ENCODE measurements at places on chromosomes 2 and 18.

GRCh38 chr18:33755931-33756560, 178.0 kb downstream of the ASXL3 start:
- DNase-seq = peak; percentile 33

DNA sequence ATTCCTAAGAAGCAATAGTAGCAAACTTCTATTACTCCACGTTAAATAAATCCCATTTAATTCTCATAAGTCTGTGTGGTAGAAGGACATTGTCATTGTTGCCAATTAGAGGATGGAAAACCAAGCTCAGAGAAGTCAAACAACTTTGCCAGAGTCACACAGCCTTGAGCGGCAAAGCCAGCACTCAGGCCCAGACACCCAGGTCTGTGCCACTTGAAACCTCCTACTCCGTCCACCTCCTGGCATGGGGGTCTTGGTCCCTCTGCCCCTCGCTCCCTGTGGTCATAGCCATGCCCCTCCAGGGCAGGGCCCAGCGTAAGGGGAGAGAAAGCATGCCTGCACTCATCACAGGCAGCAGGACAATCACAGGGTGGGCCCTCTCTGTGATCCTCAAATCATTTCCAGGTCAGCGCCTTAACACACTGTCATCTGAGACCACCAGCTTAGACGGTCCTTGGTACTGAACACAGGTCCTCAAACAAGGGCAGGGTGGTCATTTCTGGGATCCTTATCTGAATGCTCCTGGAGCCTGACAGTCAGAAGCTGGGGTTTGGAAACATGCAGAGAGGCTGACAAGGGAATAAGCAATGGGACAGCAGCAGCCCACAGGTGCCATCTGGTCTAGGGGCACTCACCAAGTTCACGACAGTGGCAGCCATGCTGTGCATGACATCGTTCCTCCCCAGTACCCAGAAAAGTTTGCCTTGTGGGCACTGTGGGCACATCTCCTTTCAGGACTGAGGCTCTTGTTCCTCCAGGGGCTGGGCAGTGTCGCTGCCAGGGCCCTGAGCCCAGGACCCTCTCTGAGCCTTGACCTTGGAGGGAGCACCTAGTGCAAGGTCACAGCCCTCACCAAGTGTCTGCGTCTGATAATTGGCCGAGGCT, 38.2 kb downstream of the FAM178B start:
- DNase-seq = no peak

DNA sequence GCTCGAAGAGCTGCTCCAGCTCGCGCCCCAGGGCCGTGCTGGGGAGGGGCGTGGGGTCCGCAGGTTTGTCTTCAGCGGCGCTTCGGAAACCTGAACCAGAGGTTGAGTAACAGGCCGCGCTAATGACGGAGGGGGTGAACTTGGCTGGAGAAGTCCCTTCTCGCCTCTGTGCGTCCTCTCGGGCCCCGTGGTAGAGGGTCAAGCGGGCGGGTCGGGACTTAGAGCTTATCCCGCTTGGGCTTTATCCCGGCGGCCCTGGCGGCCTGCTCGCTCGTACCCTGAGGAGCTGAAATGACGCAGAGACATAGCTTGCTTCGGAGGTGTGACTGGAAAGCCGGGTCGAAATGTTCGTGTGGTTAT, 479 bp downstream of the RNMT start:
- peak; percentile 61 for DNase-seq

GRCh38 chr2:73232403-73233153, 461 bp downstream of the PRADC1 start:
- no peak for DNase-seq

- no peak for DNase-seq
Observed at GRCh38 chr2:190457256-190457655, 49.1 kb downstream of the MFSD6 start.

GRCh38 chr18:5066380-5066977, 130.6 kb downstream of the AKAIN1 start:
- no peak for DNase-seq

DNA sequence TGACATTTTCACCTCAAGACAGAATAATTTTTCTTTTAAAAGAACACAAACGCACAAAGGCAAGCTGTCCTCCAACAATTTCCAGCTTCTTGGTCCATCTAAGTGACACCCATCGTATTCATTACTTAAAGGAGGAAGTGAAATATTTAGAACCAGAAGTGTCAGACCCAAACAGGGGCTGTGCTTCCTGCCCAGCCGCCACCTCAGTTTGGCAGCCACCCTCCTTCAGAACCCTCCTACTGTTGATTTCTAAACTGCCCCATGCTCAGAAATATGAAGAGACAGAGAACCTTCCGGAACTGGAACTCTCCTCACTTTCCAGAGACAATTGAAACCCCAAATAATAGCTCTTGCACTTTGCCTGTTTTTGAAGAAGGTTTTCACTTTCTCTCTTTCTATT, 734.8 kb upstream of the SALL3 start:
- DNase-seq = no peak

DNA sequence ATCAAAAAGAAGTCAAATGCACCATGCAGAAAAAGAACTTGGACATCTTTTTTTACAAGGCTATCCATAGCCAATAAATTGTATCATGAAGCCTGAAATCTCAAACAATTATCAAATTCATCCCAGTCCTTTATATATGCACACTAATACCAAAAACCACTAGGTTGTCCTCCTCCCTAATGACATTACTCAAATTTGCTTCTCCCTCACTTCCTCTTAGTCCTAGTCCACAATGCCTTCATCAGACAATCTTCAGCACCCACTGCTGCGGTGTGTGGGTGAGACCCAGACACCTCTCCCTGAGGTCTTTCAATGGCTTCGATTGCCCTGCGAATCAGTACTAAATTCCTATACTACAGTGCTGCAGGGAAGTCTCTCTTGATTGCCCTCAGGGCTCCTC, 58.1 kb downstream of the CLASP1 start:
- DNase-seq = no peak

GRCh38 chr2:63378589-63378988, 209.7 kb downstream of the WDPCP start:
- DNase-seq = no peak

GRCh38 chr2:112168422-112169124, 30.4 kb downstream of the FBLN7 start:
- no peak for DNase-seq

DNA sequence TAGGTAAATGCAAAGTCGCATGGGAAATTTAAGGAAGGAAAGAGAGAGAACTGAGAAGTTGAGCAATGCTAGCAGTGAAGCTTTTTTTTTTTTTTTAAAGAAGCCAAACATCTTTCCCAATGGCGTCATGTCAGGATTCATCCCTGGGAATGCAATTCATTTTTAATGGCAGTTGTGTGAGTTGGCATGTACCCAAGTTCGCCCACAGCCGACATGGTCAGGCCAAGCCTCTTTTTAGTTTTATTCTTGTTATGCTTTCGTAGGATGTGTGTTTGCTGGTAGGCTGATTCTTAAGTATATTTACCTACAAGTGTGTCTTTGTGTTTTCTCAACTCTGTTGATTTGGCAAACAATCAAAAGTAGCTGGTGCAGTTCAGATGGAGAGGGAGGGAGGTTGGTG, 127.6 kb upstream of the ITGA6 start:
- DNase-seq = peak; percentile 30

DNA sequence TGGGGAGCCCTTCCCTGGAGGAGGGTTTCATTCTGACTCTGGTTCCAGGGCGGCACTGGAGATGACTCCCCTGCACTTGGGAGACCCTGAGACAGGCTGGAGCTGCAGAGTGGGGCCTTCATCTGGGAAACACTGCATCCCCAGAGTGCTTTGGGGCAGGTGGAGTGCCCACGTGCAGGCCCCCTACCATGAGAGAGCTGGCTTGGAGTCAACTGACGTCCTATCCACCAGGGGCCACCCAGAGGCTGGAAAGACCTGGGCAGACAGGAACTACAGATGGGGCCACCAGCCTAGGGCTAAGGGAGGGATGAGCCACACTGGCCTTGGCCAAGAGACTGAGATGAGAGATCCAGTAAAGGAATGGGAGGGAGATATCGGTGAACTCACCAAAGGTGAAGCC, 153.8 kb downstream of the ASB1 start:
- DNase-seq = no peak

DNA sequence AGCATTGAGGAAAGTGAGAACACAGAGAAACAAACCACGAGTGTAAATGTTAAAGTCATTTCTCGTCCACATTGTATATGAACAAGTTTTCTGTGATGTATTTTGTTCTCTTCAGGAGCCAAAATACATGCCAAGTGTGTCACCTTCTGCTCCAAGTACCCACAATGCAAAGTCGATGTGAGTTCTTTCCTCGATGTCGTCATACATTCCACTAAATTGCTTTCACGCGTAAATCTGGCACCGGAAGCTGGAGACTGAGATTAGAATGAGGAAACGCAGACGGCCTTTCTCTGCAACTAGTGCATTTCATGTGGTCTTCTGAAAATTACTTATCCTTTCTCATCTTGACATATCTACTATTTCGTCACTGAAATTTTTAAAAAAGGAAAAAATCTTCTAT, 118.5 kb upstream of the SALL3 start:
- DNase-seq = no peak

- DNase-seq = no peak
Observed at GRCh38 chr2:164562666-164563065, 58.6 kb downstream of the GRB14 start.

- no peak for DNase-seq
Observed at GRCh38 chr2:131006561-131006960, 86.7 kb downstream of the FAM168B start.

DNA sequence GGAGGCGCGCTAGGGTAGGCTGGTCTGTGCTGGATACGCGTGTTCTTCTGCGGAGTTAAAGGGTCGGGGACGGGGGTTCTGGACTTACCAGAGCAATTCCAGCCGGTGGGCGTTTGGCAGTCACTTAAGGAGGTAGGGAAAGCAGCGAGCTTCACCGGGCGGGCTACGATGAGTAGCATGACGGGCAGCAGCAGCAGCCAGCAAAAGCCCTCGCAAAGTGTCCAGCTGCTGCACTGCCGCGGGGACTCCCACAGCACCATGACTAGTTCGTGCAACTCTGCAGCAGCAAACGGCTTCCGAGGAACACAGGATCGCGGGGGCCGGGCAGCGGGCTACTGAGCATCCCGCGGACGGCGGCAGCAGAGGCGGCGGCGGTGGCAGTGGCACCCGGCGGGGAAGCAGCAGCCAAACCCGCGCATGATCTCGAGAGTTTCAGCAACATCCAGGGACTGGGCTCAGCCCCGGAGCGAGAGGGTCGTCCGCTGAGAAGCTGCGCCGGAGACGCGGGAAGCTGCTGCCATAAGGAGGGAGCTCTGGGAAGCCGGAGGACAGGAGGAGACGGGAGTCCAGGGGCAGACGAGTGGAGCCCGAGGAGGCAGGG, 368 bp downstream of the TMEFF2 start:
- DNase-seq = no peak

DNA sequence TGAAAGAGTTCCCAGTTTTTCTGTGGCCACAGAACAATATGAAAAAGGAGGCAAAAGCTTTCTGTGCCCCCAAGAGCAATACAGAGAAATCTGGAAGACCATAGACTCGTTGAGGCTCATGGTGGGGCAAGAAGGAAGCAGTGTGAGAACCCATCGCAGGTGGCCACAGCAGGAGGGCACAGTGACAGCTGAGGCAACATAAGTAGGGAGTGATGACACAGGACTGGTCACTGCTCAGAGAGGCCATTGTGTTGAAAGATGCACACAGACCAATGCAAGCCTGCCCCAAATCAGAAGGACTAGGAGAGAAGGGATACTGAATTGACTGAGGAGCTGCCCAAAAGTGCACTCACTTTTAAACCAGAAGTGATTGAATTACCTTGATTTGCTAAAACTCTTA, 483.6 kb downstream of the EPHA4 start:
- no peak for DNase-seq

DNA sequence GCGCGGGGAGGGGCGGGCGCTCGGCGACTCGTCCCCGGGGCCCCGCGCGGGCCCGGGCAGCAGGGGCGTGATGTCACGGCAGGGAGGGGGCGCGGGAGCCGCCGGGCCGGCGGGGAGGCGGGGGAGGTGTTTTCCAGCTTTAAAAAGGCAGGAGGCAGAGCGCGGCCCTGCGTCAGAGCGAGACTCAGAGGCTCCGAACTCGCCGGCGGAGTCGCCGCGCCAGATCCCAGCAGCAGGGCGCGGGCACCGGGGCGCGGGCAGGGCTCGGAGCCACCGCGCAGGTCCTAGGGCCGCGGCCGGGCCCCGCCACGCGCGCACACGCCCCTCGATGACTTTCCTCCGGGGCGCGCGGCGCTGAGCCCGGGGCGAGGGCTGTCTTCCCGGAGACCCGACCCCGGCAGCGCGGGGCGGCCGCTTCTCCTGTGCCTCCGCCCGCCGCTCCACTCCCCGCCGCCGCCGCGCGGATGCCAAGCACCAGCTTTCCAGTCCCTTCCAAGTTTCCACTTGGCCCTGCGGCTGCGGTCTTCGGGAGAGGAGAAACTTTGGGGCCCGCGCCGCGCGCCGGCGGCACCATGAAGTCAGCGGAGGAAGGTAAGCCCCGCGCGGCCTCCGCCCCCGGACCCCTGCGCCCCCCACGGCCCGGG, at the start of gene NFATC1:
TSS of gene NFATC1 (plus strand) at position 170 of the 644 bp plus-strand sequence. CDS start at position 465, 295 bp downstream.
- DNase-seq = peak; percentile 84

DNA sequence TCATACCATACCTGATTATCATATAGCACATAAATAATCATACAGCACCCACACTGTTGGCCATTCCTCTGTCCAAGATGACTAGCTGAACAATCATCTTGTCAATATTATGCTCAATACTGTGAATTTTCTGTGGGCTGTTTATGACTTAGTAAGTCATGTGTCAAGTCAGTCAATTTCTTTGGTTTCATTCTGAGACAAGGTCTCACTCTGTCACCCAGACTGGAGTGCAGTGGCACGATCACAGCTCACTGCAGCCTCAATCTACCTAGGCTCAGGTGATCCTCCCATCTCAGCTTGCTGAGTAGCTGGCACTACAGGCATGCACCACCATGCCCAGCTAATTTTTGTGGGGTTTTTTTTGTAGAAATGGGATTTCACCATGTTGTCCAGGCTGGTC, 5.7 kb downstream of the MCM6 start:
- no peak for DNase-seq

DNA sequence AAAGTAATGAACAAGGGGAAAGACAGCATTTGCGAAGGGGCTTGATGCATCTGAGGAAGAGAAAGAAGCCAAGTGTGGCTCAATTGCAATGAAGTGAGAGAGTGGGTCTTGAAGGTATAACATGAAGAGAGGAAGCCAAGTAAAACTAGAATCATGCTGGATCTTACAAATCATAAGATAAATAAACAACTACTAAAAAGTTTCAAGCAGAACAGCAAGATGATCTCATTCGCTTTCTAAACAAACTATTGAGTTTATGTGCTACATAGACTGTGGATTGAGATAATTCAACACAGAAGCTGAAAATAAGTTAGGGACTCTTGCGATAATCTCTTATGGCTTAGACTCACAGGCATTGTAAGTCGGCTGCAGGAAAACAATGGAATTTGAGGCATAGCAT, 1310.5 kb upstream of the NRXN1 start:
- no peak for DNase-seq

- DNase-seq = peak; percentile 92
Observed at GRCh38 chr2:191846515-191847476, at the start of gene CAVIN2. Gene CAVIN2, minus strand, starts transcription at chr2:191847088. Its CDS starts 163 bp downstream, at chr2:191846925.

GRCh38 chr2:98903767-98904485, 32.1 kb downstream of the CRACDL start:
- DNase-seq = no peak
